NCI-H1105 (cell line): ENCODE measurements at places on chromosomes 3 and 15.
A peak's percentile ranks its signal among the peaks of the same experiment; 100 is the strongest.

DNA sequence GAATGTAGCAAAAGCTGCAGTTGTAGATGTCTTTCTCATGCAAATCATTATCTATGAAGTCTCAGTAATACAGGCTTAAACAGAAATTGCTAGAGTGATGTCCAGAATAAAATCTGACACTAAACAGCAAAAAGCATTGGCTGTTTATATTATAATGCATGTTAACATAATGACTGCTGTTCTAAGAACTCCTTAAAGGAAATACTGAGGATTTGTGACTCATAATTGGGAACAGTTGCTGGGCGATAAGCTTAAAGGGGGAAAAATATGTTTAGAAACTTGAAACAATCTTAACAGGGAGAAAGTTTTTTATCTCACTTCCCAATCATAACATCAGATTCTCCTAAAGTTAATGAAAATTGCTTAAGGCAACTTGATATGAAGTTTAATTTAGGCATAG, 17.5 kb downstream of the TIPARP start:
- DNase-seq, result no peak

DNA sequence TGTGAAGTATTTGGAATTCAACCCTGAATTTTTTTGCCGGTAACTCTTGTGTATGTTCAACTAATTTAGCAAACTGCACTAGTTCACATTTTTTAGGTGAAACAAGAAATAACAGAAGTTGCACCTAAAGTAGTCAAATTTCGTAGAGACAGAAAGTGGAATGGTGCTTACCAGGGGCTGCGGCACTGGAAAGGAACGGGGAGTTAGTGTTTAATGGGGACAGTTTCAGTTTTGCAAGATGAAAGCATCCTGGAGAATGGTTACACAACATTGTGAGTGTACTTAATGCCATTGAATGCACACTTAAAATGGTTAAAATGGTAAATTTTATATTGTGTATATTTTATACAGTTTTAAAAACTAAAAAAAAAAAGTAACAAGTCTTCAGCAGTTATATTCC, 27.4 kb downstream of the PPARG start:
- no peak for DNase-seq

DNA sequence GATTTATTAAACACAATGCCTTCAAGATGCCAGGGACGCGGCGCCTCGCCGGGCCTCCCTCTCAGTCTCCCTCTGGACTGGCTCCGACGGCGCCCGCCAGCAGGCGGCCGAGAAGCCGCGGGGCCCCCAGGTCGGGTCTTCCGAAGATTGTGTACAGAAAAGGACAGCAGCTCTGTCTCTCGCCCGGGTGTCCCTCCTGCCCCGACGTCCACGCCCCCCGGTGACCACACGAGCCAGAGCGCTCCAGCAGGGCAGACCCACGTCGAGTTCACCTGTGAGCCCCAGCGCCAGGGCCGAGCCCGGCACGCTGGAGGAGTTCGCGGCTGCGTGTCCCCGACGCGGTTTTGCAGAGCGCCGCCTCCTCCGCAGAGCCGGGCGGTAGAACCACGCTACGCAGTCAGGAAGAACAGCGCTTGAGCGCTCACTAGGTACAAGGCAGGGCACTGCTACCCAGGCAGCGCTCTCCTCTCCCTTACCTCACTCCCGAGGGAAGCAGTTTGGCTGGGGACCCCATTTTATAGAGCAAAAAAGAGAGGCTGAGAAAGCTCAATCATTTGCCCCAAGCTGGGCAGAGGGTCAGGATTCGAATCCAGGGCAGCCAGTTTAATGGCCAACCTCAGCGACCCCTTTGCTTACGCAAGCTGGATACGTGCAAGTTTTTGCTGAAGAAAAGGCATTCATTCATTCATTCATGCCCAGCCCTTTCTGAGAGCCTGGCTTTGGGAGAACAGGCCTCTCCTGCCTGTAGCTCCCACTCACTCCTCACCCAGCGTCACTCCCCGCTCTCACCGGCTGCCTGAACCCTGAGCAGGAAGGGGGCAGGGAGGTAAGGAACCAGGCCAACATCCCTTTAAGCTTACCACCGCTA, 3.0 kb upstream of the TLE3 start:
- peak; percentile 78 for DNase-seq

DNA sequence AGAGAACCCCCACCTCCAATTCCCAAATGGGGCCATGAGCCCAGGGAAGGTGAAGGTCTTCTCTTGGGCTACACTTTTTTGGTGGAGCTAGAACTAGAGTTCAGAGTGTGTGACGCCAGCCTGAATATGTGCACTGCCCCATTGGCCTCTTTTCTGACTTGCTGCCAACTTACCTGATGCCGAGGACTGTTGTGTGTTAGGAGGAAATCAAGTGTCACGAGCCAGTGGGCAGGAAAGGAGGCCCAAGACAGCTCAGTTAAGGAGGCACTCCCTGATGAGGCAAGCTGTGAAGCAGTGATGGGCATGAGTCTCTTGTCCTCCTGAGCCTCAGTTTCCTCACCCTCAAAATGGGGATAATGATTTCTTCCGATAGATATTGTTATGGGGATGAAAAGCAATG, 107.8 kb downstream of the ANP32A start:
- DNase-seq, result no peak

- DNase-seq, result no peak
These were observed 131.4 kb upstream of the EIF1B start for GRCh38 chr3:40178012-40178594.

DNA sequence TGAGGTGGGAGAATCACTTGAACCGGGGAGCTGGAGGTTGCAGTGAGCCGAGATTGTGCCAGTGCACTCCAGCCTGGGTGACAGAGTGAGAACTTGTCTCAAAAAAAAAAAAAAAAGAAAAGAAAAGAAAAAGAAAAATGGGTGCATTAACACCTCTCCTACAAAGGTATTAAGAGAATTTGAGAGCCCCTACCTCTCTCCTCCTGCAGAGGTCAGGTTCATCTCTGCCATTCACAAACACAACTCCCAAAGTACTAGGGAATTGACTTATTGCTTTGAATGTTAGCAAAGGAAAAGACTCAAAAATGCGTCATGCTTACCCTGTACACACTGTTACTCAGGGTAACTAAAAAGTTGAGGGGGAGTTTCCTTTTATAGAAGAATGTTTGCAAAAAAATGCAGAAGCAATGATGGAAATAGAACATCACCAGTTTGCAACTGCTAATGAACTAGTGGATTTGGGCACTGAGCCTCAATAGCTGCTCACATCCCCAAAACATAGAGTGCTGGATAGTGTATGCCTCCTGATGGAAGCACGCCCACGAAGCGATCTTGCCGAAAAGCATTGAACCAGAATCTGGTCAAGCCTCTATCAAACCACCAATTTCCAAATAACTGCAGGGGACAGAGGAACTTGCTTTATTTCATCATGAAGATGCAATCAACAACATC, 15.5 kb upstream of the LYZL4 start:
- DNase-seq, result no peak

GRCh38 chr3:46693892-46694226, 380 bp upstream of the ALS2CL start:
- DNase-seq, result no peak

GRCh38 chr3:63015614-63016309, 140.5 kb upstream of the CADPS start:
- DNase-seq, result no peak

DNA sequence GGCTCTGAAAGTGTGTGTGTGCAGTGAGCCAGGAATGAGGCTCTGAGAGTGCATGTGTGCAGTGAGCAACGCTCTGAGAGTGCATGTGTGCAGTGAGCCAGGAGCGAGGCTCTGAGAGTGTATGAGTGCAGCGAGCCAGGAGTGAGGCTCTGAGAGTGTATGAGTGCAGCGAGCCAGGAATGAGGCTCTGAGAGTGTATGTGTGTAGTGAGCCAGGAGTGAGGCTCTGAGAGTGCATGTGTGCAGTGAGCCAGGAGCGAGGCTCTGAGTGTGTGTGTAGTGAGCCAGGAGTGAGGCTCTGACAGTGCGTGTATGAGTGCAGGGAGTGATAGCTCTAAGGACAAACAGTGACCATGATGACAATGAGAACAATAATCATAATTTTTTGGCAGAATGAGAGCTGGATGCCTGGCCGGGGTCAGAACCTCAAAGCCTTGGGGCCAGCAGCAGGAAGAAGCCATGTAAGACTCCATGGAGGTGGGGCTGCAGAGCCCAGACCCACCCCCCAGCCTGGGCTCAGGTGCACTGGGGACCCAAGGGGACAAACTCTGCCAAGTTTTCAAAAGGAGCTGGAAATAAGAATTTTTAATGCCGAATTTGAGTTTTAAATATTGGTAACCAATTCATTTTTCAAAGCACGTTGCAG, 85.7 kb upstream of the PRR20G start:
- no peak for DNase-seq

DNA sequence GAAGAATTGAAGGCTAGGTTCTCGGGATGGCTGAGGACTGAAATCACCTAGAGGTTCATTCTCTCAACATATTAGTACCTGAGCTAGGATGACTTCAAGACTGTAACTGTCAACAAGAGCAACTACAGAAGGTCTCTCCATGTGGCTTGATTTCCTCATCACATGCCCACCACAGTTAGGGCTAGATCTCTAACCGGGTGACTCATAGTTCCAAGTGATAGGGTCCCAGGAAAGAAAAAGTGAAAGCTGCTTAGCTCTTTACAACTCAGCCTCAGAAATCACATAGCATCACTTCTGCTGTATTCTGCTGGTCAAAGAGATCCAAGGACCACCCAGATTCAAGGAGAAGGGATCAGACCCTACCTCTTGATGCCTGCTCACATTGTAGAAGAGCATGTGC, 165.4 kb upstream of the AGTR1 start:
- no peak for DNase-seq

GRCh38 chr15:67556976-67557570, 14.6 kb downstream of the MAP2K5 start:
- no peak for DNase-seq

- no peak for DNase-seq
These were observed 39.6 kb downstream of the RASGRF1 start for GRCh38 chr15:79051029-79051428.
